H1 (cell line): ENCODE measurements at places on chromosomes 4 and X. TPM values are rescaled to one million over a fixed set of nuclear protein-coding genes. Genes with fewer than 3 reads are reported as not detected.

- DNase-seq = no peak
Measured at GRCh38 chrX:73849073-73849472, 286.1 kb downstream of the CHIC1 start.

- DNase-seq = no peak
Measured at GRCh38 chrX:130895299-130895698, 7.7 kb downstream of the ENOX2 start.

ANOS1 gene
- 20.6 and 34.4 TPM in 2 replicates for polyA plus RNA-seq

SMR3B gene
- not detected in 2 replicates for polyA plus RNA-seq

SLC10A3 gene
- 9.5 and 11.0 TPM in 2 replicates for polyA plus RNA-seq
